NCI-H146 (cell line): ENCODE measurements at places on chromosomes 5 and 9.
A peak's percentile ranks its signal among the peaks of the same experiment; 100 is the strongest.

- no peak for DNase-seq
Observed at GRCh38 chr9:127088724-127089615, 33.5 kb downstream of the ANGPTL2 start.

- peak; percentile 44 for DNase-seq
Observed at GRCh38 chr5:139638090-139638735, 9.9 kb upstream of the CXXC5 start.

GRCh38 chr5:43219120-43219519 lies 27.1 kb downstream of the NIM1K start:
- DNase-seq: no peak

- DNase-seq: peak; percentile 17
Observed at GRCh38 chr9:2116073-2116472, 100.9 kb downstream of the SMARCA2 start.

DNA sequence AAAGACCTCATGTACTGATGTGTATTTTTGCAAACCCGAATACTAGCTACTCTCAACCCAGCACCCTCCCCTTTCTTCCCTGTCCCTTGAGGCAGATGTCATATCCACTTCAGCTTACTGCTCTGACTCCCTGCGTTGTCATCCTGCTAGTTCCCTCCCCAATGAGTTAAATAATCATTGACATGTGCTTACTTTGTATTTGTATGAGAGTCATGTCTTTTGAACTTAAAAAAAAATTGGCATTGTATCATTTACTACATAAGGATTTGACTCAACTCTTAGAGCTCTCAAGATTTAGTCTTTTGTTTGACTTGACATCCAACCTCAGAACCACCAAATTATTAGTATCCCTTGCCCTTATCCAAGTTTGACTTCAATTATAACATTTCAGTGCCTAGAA lies 219.7 kb upstream of the TUT7 start:
- DNase-seq: no peak

DNA sequence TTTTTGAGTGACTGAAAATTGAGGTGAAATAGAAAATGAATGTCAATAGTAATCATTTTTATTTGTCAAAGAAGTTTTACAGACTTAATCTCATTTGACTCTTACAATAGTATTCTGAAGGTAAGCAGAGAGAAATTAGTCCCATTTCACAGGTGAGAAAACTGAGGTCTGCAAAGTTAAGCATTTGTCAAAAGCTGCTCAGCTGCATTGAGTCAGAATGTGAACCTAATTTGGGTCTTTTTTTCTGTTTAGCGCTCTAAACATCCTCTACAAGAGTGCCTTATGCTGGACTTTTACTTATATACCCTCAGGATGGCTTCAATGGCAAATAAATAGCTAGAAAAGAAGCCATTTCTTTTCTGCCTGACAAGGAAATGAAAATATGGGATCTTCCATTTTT lies 135.7 kb downstream of the RASGRF2 start:
- no peak for DNase-seq

DNA sequence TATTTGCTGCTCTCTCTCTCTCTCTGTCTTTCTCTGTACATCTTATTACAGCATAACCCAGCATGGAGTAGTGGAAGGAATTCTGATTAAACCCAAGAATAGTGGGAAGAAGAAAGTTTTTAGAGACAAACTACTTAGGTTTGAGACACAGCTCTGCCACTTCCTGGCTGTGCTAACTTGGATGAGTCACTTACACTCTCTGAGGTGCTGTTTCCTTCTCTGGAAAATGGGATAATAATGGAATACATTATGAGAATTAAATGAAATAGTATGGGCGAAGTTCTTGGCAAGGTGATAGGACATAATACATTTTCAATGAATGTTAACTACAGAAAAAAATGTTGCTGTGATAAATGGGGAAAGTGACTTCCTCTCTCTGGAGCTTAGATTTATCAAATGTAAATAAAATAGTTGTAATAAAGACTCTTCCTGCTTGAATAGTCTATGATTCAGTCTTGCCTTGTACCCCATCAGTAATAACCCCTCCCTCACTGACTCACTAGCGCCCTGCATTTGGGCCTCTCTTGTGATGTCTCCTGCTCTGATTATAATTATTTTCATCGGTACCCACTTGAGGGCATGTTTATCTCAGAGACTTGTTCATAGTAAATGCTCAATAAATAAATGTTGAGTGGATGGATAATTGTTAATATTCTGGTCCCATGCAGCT lies 27.6 kb downstream of the KIF4B start:
- DNase-seq: no peak

DNA sequence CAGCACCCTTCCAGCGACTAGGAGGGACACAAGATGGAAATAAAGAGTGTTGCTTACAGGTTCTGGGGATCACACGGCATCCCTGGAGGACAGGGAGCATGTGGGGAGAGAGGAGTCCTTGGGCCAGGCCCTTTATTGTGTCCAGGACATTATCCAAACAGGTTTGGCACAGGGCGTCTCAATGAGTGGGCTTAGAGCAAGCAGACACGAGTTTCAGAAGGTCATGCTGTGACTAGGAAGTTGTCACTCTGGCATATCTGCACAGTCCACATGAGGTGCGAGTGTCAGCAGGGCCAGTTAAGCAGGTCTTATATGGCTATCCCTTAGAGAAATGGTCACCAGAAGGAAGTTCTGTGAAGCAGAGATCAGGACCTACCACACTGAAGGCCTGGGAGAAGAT lies 174.5 kb upstream of the OTULINL start:
- no peak for DNase-seq

DNA sequence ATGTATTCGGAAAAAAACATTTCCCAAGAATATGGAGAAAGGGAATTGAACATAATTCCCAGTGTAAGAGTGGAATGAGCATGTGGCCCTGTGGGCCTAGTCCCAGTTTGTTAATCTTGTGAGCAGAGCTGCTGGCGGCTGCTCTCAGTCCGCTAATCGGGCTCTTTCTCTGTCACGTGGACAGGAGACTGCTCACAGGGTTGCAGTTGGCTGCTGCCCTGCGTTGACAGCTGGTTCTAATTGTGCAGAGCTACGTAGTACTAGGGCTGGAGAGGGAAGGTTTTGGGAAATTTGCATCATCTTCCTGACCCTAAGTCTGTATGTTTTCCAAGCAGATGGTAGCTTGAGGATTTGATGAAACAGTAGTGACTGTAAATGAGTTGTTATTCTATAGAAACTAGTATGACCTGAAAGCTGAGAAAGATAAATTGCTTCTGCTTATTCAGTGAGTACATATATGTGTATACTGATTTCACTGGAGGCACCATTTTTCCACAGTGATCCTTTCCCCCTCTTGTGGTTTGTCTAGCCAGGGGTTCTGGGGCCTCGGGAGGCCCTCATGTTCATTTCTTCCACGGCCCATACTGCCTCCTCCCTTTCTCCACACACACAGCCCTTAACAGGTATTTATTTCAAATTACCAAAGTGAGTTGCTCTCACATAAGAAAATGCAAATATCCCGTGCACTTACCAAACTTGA lies 100.6 kb downstream of the ANGPTL2 start:
- no peak for DNase-seq

DNA sequence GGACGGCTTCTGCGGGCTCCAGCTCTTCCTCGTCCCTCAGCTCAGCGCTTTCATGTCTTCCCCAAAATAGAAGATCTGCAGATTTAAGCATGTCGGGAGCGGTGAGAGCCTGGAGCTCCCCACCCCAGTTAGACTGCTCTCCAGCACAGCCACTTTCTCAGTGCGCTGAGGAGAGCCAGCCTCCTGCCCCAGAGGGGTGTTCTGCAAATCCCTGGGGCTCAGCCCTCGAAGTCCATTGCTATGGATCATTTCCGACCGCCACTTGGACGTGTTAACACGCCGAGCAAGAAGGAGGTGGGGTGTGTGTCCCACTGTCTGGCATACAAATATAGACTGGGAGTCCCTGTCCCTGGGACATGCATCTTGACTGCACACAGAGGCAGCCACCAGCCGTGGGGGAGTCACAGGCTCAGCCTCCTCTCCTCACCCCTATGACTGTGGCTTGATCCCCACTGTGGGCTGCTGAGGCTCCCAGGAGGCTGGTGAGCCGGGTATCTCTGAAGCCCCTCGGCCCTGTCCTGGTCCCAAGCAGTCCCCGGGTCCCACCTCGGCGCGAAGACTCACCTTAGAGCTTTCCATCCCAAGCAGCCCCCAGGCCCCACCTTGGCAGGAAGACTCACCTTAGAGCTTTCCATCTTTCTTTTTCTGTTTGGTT lies 30.0 kb upstream of the RNF130 start:
- DNase-seq: no peak

DNA sequence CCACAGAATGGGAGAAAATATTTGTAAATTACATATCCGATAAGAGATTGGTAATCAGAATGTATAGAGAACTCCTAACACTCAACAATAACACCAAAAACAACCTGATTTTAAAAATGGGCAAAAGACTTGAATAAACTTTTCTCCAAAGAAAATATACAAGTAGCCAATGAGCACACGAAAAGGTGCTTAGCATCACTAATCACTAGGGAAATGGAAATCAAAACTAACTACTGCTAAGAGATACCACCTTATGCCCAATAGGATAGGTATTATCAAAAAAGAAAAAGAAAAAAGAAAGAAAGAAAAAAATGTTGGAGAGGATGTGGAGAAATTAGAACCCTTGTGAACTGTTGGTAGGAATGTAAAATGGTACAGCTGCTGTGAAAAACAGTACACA lies 212.1 kb downstream of the TLR4 start:
- DNase-seq: no peak

- DNase-seq: no peak
Observed at GRCh38 chr9:95952471-95952870, 77.0 kb downstream of the ERCC6L2 start.

DNA sequence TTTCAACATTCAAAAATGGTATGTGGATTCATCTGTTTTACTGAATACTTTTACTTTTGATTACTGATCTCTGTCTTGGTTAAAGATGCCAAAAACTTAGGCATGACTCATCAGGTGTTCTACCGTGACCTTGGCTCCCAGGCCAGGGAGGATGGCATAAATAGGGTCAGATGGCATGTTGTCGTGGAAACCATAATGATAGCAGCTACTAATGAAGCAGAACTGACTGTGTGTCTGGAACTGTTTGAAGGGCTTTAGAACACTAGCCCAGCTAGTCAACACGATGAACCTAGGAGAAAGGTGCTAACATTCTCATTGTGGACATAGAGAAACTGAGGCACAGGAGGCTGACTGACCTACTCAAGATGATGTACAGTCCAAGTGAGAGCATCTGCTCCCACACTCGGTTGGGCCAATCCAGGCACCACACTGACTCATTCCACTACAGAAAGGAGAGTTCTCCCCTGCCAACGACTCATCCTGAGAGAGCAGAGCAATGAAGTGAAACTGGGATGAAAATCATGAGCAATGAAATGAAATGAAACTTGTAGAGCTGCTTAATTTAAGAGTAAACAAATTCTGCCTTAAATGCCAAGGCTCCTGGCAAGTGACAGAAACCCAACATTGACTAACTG lies 116.0 kb downstream of the TENT4A start:
- no peak for DNase-seq

- no peak for DNase-seq
Observed at GRCh38 chr9:16627967-16628366, 242.5 kb downstream of the BNC2 start.

DNA sequence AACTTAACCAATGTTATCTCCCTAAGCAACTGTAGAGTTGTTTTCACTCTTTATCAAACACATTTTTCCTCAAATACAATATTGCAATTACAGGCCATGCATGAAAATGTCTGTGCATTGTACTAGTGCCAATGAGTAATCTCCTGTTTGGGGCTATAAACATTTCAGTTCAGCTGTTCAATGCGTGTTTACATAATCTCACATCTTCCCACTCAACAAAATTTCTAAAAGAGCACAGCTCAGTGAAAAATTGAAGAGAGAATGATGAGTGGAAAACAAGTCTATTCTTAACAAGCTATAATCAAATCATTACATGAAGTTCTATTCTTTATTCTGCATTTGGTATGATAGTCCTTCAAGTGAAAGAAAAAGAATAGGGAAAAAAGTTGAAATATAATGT lies 780.5 kb upstream of the CDH9 start:
- no peak for DNase-seq

DNA sequence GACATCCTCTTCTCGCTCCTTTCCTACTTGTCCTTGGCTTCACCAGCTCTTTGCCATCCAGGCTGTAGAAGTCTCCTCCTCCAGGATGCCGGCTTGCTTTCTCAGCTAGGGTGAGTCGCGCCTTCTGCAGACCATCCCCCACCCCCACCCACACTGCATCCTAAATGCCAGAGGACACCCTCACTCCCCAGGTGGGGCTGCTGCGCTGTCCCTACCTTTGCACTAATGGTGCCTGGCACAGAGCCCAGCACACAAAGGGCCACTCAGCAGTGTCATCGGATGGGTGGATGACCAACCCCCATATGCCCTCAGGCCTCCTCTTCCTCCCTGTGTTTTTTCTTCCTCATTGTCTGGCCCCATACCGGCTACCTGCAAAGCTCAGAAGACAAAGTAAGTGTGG lies 14.8 kb downstream of the IL9 start:
- peak; percentile 46 for DNase-seq

DNA sequence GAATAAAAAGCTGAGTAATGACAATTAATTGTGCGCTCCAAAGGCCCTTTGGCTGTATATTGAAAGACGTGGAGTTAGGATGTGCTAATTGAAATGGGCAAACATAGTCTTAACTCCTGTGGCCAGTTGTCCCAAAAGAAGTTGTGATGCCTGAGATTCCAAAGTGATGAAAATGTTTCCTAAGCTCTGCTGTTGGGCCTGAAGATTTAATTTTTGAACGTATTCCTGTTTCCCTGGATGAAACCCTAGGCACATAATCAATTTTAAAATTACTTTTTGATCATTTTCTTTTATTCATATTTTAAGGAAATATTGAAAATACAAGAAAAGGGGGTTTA lies 87.9 kb downstream of the PRDM6 start:
- DNase-seq: no peak

DNA sequence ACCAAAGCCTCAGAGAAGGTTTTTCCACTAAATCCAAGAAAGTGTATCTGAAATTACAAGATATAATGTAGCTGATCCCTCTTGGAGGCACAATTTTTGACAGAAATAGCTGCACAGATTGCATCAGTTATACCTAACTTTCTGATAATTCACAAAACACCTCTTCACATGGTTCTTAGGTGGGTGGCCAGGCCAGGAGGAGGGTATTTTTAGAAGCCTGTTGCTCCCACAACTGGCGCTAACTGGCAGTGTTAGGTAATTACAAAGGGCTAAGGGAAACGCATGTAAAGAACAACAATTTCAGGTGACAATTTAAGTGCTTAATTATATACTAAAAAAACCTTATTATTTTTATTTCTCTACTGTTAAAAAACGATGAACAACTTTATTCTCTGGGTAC lies 247.9 kb downstream of the BNC2 start:
- no peak for DNase-seq

DNA sequence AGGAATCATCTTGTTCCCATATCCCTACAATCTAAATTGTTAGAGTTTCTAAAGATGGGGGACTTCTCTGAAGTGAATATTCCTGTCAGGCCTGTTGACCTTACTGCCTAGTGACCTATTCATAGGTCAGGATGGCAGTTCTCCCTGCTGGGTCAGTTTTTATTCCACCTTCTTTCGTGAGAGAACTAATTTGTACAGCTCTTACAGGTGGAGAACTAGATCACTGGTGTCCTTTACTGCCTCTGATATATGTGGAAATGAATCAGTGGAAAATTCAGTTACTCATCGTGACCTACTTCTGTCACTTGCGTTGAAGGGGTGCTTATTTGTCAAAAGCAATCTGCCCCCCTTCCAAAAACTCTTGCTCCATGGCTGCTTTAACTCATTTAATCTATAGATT lies 164.9 kb downstream of the CD180 start:
- DNase-seq: no peak
